Esophagus mucosa (tissue), 1 donor: ENCODE measurements at places on chromosomes 7 and 10.
A peak's percentile ranks its signal among the peaks of the same experiment; 100 is the strongest.

DNA sequence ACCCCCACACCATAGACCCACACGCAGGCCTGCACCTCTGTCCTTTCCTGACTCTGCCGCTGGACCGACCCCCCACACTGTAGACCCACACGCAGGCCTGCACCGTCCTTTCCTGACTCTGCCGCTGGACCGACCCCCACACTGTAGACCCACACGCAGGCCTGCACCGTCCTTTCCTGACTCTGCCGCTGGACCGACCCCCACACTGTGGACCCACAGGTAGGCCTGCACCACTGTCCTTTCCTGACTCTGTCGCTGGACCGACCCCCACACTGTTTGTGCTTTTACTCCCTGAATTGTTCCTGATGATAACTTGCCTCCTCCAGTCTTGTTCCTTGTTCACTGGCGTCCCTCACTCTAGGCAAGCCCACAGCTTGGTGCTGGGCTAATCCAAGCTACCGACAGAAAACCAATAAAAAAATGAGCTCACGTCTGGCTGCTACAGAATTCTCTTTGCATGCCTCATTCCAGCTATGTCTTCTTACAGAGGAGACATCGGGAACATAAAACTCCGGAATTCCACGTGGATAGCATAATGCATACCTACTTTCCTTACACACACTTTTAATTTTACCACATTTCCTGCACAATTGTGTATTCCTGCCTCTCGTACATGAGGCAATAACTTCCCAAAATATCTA lies 494.3 kb downstream of the PTPRN2 start:
- ATAC-seq: no peak

- no peak for ATAC-seq
These were observed 551.2 kb downstream of the GALNT17 start for GRCh38 chr7:71682841-71683781.

GRCh38 chr7:155806096-155806871 lies 6.0 kb downstream of the SHH start:
- ATAC-seq: no peak

DNA sequence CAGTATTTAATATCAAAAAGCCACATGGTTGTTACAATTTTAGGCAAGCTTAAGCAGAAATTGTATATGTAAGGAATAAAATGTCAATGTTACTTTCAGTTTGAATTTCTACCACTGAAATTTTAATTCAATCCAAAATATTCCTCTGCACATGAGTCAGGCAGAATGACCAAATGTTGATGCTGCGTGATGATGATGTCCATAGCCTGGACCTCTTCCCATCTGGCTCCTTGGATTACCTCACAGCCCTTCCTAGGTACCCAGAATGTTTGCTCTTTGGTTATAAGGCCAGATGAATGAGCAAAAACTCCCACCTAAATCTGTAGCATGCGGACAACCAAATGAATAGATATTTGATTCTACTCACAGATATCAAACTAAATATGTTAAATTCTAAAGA lies 258.3 kb upstream of the IMMP2L start:
- no peak for ATAC-seq

- ATAC-seq: peak; percentile 79
These were observed 662.6 kb upstream of the IGFBP3 start for GRCh38 chr7:46583656-46584055.

GRCh38 chr10:47368431-47369180 lies 15.5 kb downstream of the ZNF488 start:
- no peak for ATAC-seq

DNA sequence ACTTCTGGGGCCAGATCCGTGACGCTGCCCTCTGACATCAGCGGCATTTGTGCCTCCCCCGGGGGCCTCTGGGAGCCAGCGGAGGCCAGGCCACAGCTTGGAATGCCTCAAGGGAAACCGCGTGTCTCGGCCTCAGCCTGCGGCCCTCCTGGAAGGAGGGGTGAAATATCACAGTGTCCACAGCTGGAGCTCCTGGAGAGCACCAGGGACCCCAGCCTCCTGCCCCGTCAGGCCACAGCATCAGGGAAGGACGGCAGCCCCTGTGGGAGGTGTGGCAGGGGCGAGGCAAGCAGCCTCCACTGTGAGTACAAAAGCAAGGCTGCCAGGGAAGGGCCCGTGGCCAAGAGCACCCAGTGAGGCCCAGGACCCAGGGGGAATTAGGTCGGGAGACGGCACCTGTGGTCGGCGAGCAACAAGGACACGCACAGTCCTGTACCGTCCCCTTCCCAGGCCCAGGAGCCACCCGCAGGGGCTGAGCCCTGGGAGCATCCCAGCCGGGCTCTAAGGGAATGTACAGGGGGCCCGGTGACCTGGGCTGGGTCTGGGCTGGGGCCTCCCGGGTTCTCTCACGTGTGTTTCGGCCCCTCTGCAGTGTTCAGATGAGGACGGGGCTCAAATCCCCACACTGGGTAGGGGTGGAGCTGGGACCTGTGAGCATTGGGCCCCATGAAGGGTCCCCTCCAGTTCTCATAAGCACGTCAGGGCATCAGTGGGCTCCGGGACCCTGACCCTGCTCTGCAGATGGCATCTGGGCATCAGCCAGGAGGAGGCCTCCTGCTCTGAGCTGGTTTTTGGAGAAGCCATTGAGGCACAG lies 18.7 kb upstream of the KNDC1 start:
- no peak for ATAC-seq

GRCh38 chr7:106592282-106593027 lies 68.5 kb downstream of the CCDC71L start:
- no peak for ATAC-seq

DNA sequence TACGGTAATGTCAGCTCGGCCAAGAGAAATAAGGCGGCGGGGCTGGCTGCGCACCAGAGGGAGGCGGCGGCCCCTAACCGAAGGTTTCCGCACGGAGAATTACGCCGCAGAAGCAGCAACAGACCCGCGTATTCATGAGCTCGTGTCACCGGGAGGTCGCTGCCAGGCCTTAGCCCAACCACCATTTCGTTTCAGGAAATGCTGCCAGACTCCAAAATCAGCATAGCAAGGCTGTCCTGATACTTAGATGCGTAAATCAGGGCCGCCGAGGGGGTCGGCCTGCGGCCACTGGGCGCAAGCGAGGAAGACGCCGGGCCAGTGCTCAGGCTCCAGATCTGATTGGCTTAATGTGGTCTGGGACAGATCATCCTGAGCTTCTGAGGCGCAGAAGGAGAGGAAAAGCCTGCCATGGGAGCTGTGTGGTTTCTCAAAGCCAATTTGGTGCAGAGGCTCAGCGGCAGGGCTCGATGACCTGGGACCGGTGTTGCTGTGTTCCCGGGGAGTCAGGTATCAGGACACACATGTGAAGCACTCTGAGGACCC lies 247.9 kb downstream of the BAMBI start:
- no peak for ATAC-seq

GRCh38 chr7:98165827-98166667 lies 45.2 kb upstream of the BHLHA15 start:
- peak; percentile 52 for ATAC-seq

GRCh38 chr7:157760004-157760730 lies 423.4 kb downstream of the DNAJB6 start:
- no peak for ATAC-seq

DNA sequence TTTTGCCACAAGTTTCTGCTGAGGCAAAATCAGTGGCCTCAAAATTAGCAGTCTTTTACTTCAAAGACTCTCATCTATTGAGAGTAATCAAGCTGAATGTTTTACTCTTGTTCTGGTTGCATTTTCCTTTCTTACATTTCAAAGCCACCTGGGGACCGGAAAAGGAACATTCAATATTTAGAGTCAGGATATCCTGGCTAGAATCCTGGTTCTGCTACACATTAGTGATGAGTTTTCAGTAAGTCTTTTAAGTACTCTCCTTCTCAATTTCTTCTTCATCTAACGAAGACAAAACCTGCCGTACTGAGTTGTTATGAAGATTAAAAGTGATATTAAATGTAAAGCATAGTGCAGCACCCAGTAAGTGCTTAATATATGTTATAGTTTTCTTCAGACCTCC lies 52.5 kb downstream of the LAMB4 start:
- ATAC-seq: no peak

GRCh38 chr10:128924918-128925317 lies 542.1 kb upstream of the MGMT start:
- no peak for ATAC-seq

DNA sequence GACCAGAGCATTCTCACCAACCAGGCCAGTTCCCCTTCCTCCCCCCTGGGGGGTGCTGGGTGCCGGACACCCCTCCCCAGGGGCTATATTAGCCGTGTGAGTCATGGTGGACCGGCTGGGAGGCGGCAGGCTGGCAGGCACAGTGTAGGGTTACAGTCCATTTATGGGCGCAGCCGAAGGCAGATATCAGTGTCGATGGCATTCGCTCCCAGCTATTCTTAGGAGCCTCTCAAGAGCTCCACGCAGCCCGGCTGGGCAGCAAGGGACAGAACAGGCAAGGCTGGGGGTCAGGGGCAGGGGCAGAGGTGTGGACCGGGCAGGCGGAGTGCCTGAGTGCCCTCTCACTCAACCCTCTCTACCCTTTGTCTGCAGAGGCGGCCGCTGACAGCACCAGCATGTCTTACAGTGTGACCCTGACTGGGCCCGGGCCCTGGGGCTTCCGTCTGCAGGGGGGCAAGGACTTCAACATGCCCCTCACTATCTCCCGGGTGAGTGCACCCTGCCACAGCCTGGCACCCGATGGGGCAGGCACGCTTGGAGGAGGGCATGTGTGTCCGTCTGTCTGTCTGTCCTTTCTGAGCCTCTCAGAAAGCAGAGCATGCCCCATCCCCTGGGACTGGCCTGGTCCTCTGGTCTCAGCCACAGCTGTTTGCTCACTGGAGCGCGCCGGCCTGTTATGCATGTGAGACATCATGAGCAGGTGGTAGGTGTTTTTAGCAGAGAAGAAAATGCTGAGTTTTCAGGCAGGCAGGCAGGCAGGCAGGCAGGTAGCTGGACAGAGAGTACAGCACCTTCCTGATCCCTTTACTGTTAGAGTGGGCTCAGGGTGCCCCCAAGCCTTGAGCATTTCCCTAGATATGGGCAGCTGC lies at the start of gene LDB3:
Gene LDB3 (plus strand): TSS at position 215 of the 869 bp plus-strand sequence. CDS start 181 bp downstream, at position 396.
- ATAC-seq: no peak

DNA sequence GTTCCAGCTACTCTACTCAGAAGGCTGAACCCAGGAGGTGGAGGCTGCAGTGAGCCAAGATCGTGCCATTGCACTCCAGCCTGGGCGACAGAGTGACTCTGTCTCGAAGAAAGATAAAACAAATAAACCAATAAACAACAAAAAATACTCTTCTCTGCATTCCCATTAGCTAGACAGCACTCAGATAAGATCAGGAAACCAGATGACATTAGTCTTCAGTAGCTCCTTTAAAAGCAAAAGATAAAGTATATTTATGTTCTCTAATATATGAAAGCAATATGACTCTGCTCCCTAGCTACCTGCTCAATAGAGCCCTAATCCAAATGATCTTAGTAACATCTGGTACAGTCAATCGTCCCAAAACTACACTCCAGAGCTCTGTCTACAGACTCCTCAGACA lies 212.9 kb downstream of the ELMO1 start:
- no peak for ATAC-seq

DNA sequence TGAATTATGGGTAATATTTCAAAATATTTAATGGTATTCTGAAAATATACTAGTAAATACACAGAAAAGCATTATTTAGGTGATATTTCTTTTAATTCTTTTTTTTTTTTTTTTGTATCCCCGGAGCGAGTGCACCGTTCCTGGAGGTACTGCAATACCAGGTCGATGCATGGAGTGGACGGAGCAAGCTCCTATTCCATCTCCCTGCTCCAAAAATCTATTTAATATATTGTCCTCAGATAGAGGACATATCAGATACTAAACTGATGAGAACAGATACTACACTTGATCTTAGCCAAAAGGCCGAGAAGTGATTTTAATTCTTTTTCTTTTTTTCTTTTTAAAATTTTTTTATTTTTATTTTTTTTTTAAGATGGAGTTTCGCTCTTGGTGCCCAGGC lies 10.8 kb downstream of the BTRC start:
- ATAC-seq: no peak

GRCh38 chr7:37738321-37738720 lies 54.8 kb downstream of the GPR141 start:
- no peak for ATAC-seq

- no peak for ATAC-seq
These were observed 139.0 kb upstream of the FZD8 start for GRCh38 chr10:35780970-35781642.

DNA sequence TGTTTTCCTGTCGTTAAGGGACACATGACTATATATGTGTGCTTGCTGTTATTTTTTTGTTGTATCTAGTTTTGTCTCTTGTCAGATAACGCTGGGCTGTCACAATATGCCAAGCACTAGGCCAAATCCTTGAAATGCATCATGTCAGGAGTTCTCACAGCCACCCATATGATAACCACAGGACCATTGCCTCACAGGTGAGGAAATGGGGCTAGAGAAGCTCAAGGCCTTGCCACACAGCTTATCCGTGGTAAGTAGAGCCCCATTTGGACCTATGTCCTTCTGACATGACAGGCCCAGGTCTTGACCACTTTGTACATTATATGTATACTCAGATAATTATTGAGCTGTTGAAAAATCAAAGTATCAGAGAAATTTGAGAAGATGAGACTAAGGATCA lies 42.0 kb upstream of the TARP start:
- no peak for ATAC-seq

DNA sequence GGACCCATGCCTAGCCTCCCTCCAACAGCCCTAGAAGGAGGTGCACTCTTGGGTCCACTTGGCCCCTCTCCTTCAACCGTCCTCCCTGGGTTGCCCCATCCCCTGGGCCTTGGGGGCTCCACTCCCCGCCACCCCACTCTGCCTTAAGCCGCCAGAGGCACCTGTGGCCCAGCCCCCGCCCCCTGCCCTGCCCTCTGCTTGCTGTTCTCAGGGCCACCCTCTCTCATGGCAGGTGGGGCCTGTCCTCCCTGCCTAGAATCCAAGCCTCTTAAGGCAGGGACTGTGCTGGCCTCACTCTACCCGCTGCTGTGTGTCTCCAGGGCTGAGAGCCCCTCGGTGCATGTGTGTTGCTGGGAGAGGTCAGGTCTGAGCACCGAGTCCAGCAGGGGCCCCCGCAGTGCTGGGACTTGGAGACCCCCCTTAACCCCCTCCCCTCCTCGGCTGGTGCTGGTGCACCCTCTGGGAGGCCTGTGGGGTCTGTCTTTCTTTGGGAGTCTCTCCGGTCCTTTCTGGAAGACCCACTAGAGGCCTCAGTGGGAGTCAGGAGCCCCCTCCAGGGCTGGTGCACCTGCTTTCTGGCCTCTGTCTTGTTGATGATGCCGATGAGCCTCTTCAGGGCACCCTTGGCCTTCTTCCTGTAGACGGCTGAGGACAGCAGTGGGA lies 43.8 kb downstream of the CFAP46 start:
- no peak for ATAC-seq

GRCh38 chr7:105013816-105014692 lies at the start of gene KMT2E:
Gene KMT2E, plus strand, starts transcription at chr7:105014205. Its CDS starts 26,748 bp downstream, at chr7:105040953.
- ATAC-seq: peak; percentile 62

DNA sequence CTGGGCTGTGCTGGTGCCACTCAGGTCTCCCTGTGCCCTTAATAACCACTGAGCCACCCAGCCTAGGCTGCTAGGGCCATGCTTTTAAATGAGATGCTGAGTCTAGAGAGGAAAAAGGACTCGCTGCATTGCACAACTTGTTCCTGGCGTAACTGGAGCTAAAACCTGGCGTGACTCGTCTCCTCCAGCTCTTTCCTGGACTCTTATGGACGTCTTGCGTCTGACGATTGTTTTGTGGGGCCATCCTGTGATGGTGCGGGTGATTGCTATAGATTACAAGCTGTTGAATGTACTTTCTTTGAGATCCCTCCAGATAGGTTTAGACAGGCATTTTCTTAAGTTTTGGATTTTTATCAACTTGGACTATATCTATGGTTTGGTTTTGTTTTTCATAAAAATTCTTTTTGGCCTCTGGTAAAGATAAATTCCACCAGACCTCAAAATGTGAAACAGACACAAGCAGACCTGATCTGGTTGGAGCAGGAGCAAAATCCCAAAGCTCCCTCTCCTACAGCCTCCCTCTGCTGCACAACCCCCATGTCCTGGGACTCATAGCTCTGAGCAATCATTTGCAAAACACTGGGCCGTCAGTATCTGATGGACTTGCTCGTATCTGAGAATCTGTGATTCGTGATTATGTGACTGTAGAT lies 230.3 kb downstream of the ARHGAP12 start:
- ATAC-seq: peak; percentile 26
